ENCODE measurements at places on chromosomes 1 and 21. TPM values are rescaled to one million over a fixed set of nuclear protein-coding genes. Genes with fewer than 3 reads are reported as not detected.

The B3GALT2 gene
- 0.37 TPM for total RNA-seq

The BMP8A gene
- total RNA-seq: 0.32 TPM

The MAP1LC3C gene
- under 0.01 TPM for total RNA-seq

The CD84 gene
- not detected for total RNA-seq

The CCDC17 gene
- 0.78 TPM for total RNA-seq
